Hypothalamus (tissue), 51 donors: ENCODE measurements at places on chromosomes 2 and 18.

DNA sequence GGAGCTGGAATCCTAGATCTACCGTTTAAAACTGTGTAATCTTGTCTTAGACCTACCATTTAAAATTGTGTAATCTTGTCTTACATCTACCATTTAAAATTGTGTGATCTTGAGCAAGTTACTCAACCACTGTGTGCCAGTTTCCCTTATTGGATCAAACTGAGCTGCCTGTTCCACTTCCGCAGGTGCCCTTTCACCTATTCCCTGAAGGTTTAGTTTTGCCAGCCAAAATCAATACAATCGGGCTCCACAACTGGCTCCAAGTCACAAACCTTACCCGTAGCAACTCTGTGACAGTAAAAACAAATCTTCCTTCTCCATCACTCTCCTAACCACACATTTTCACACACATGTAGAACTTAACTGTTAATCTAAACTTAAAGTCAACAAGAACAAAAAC lies 20.1 kb downstream of the DOCK10 start:
- no peak for DNase-seq

- DNase-seq, result no peak
Observed at GRCh38 chr2:46210063-46210462, 87.1 kb upstream of the EPAS1 start.

- no peak for DNase-seq
Observed at GRCh38 chr2:11611251-11611650, 58.7 kb downstream of the NTSR2 start.

GRCh38 chr18:78367996-78368395 lies 611.6 kb upstream of the SALL3 start:
- no peak for DNase-seq

DNA sequence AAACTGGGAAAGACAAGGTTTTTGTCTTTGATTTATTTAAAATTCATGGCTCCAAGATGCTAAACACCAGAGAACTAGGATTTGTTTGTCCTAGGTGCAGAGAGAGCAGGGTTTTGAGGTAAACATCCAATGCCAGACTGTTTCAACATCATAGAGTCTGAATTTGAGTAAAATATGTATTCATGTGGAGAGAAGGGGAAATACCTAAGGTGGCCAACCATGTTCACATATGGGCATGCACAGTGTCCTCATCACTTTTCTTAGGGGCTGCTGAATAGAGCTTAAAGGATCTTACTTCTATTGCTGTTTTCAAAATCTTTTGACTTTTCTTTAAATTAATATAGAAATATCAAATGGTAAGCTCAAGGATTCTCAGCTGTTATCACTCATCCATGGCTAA lies 287.0 kb upstream of the CCDC68 start:
- DNase-seq, result no peak

DNA sequence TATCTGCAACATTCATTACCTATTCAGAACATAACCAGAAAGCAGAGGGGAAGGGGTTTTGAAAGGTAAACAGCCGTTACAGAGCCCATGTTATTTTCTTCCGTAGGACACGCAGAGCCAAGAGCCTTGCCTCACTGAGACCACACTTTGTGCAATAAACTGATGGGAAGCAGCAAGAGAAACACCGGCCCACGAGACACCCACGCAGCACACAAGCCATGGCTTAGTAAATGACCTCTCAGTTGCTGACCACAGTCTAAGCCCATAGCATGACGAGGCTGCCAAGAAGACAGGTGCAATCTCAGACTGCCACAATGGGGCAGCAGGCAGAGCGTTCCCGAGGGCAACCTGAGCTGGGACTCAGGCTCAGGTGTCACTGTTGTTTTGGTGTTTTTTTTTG lies 59.6 kb downstream of the CABYR start:
- no peak for DNase-seq

- no peak for DNase-seq
Observed at GRCh38 chr2:69827796-69828540, 1.5 kb upstream of the GMCL1 start.

- DNase-seq, result no peak
Observed at GRCh38 chr2:47096451-47096850, 58.7 kb downstream of the STPG4 start.

GRCh38 chr2:192060161-192060560 lies 134.6 kb downstream of the TMEFF2 start:
- DNase-seq, result no peak

DNA sequence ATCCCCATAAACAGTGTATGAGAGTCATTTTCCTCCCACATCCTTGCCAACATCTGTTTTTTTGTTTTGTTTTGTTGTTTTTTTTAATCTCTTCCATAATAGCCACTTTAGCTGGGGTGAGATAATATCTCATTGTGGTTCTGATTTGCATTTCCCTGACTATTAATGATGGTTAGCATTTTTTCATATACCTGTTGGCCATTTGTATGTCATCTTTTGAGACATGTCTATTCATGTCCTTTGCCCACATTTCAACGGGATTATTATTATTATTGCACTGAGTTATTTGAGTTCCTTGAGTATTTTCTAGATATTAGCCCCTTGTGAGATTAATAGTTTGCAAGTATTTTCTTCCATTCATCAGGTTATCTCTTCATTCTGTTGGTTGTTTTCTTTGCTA lies 223.3 kb downstream of the LPIN1 start:
- no peak for DNase-seq

DNA sequence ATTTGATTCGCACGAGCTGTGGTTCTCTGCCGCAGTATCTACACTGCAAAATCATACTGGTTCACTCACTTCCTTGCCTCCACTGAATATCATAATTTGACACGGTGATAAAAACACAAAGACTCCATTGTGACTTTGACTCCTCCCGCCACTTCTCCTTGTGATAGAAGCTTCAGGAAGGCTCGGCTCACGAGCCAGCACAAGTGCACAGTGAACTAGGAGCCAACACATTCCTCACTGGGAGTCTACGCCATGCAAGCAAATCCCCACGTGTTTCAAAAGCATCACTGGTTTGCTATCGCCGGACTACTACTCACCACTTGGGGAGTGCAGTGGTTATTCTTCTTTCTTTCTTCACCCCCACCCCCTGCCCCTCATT lies 293.3 kb upstream of the PARD3B start:
- DNase-seq, result no peak

GRCh38 chr2:81505586-81505985 lies 1201.0 kb upstream of the LRRTM1 start:
- no peak for DNase-seq

- DNase-seq, result no peak
Observed at GRCh38 chr2:132760405-132760804, 90.4 kb upstream of the LYPD1 start.

DNA sequence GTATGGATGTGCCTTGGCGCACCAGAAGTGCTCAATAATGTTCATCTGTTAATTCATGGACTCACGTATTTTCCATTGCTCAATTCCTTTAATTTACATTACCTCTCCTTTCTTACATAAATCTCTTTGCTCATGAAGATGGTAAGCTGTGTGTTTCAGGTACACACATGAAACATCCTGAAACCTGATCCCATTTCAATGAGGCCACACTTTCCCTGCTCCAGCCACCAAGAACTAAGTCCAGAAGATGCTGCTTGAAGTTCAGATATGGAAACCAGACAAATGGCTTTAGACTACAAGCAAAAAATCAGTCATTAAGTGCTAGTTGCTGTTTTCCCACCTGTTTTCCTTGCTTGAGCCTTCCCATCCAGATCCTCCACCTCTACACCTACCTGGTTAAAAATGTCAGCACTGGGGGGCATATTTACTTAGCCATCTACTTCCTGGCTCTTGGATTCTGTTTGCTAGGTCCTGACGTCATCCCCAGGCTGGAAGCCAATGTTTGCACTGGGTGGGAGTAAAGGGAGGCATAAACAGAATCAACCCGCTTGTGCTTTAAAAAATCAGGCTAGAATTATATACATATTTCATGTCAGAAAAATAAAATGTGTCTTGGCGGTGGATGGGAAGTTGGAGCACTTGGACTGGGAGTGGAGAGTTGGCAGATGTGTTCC lies 309.7 kb downstream of the OSR1 start:
- DNase-seq, result no peak

DNA sequence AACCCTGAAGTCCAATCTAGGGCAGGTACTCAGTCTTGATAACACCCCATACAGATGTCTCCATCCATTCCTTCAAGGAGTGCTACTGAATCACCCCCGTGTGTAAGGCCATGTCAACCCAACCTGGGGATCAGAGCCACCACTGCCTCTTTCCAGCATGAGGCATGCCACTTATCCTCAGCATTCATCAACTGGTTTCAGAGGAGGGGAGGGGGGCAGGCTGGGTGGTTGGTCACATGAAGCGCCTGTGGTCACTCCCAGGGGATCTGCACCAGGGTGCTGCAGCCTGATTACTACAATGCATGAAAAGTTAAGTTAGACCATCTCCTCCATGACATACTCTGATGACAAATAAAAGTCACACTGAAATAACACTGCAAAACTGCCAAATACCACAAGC lies 65.0 kb downstream of the UXS1 start:
- no peak for DNase-seq

- DNase-seq, result no peak
Observed at GRCh38 chr2:20455076-20455587, 8.3 kb downstream of the RHOB start.

- DNase-seq, result no peak
Observed at GRCh38 chr2:3104261-3104660, 273.4 kb downstream of the EIPR1 start.

- DNase-seq, result no peak
Observed at GRCh38 chr2:58851598-58851997, 610.5 kb upstream of the FANCL start.

GRCh38 chr2:190280565-190281350 lies 38.9 kb downstream of the HIBCH start:
- no peak for DNase-seq

- DNase-seq, result no peak
Observed at GRCh38 chr2:79138385-79138784, 18.1 kb downstream of the REG1A start.

DNA sequence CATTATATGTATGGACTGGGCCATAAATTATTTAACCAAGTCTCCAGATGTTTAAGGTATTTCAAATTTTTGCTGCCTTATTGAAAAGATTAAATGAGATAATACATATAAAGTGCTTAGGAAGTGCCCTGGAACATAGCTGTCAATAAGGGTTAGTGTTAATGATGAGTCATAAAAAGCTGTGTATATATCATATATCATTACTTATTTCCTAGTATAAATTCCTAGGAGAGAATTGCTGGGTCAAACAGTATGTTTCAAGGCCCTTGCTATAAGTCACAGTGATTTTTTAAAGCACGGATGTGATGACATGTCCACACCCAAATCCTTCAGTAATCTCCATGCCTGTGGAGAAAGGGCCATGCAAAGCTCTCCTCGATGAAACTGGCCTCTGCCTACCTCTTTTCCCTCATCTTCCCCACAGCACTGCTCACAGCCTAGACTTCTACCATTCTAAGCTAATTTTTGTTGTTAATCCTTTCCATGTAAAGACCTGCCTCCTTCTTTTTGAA lies 8.5 kb downstream of the ZNF2 start:
- DNase-seq, result no peak

GRCh38 chr2:117825437-117825836 lies 10.9 kb downstream of the DDX18 start:
- DNase-seq, result no peak

DNA sequence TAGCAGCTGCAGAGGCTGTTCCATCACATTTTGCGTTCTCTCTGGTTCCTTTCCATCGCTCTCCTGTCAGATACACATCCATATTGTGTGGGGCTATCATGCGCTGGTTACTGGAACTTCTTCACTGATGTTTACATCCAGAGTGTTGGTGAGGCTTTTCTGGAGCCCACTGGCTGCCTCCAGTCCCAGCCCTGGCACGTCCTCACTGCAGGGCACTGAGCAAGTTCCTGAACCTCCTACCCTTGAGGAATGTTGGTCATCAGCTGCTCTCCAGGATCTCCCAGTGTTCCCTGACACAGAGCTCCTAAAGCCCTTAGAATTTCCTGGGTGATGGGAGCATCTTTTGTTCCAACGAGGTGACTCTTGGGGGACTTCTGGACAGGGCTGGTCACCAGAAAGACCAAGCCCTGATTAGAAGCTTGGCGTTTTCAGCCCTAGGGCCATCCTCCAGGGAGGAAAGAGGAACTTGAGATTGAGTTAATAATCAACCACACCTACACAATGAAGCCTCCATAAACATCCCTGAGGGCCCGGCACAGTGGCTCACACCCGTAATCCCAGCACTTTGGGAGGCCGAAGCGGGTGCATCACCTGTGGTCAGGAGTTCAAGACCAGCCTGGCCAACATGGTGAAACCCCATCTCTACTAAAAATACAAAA lies 81.3 kb downstream of the TFCP2L1 start:
- no peak for DNase-seq

DNA sequence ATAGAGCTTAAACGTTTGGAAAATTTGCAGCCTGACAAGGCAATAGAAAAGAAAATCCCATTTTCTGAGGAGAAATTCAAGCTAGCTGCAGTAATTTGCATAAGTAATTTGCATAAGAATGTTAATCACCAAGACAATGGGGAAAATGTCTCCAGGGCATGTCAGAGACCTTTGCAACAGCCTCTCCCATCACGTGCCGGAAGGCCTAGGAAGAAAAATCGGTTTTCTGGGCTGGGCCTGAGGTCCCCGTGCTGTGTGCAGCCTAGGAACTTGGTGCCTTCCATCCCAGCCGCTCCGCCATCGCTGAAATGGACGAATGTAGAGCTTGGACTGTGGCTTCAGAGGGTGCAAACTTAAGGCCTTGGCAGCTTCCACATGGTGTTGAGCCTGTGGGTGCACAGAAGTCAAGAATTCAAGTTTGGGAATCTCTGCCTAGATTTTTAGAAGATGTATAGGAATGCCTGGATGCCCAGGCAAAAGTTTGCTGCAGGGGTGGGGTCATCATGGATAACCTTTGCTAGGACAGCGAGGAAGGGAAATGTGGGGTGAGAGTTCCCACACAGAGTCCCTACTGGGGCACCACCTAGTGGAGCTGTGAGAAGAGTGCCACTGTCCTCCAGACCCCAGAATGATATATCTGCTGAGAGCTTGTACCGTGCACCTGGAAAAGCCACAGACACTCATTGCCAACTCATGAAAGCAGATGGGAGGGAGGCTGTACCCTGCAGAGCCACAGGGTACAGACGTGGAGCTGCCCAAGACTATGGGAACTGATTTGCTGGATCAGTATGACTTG lies 164.6 kb downstream of the GULP1 start:
- no peak for DNase-seq

GRCh38 chr2:19859565-19859964 lies 42.2 kb downstream of the TTC32 start:
- DNase-seq, result no peak

GRCh38 chr2:96760986-96761832 lies 507 bp downstream of the CNNM4 start:
- no peak for DNase-seq

DNA sequence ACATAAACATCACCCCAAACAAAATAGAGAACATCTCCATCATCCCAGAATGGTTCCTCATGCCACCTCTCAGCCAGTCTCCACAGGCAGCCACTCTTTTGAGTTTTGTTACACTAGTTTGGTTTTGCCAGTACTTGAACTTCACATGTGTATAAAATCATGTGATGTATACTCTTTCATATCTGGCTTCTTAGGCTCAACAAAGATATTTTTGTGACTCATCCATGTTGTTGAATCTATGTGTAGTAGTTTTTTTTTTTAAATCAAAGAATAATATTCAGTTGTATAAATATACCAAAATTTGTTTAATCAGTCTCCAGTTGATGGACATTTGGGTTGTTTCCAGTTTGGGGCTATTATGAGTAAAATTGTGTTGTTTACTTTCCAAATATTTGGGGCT lies 75.9 kb downstream of the PMS1 start:
- no peak for DNase-seq
